CD4-positive, alpha-beta memory T cell (primary cell): ENCODE measurements at places on chromosomes 7 and 10.
A peak's percentile ranks its signal among the peaks of the same experiment; 100 is the strongest.

GRCh38 chr7:139713061-139713460 is 64.7 kb downstream of the HIPK2 start:
- no peak for DNase-seq
- no peak overlapping the region for H3K27ac ChIP-seq
- no peaks in the 10 kb centered on the region for H3K27me3 ChIP-seq
- H3K4me3 ChIP-seq: no peak overlapping the region

- DNase-seq: peak; percentile 16
- H3K27me3 ChIP-seq: no peaks in the 10 kb centered on the region
- no peak overlapping the region for H3K4me3 ChIP-seq
- H3K36me3 ChIP-seq: no peaks in the 10 kb centered on the region
Measured at GRCh38 chr10:133203652-133204195, 26.3 kb upstream of the UTF1 start.

GRCh38 chr7:102864958-102865357 is 47.8 kb upstream of the LRRC17 start:
- DNase-seq: no peak
- H3K27ac ChIP-seq: no peak overlapping the region
- H3K4me1 ChIP-seq: no peaks in the 10 kb centered on the region
- H3K27me3 ChIP-seq: no peaks in the 10 kb centered on the region
- H3K4me3 ChIP-seq: no peak overlapping the region

DNA sequence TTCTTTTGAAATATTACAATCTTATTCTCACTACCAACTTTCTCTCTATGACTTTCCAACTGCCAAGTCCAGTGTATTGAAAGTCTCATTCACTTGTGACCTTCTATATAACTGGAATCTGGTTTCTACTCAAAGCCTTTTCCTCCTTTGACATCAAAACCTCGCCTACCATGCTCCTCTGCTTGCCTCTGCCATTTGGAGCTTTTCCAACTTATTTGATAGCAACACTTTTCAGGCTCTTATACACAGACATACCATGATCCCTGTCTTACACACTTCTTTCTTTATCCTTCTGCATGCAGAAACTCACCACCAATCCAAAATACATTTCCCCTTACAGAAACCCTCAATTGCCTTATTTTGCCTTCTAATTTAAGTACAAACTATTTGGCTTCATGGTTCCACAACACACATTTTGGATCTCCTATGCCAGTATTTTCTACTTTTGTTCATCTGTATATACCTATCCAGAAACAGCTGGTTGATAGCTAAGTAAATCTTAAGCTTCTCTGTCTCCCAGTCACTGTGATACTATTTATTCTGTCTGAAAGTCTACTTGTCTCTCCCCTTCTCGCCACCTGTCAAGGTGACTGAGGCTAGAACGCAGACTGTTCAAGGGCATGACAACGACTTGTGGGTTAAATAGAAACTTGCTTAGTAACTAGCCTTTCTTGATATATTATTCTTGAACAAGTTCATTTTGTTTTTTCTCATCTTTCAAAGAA is 22.4 kb downstream of the GNG11 start:
- no peak overlapping the region for H3K4me3 ChIP-seq
- DNase-seq: no peak
- H3K27me3 ChIP-seq: no peaks in the 10 kb centered on the region
- H3K36me3 ChIP-seq: no peaks in the 10 kb centered on the region
- H3K4me1 ChIP-seq: no peaks in the 10 kb centered on the region

GRCh38 chr7:143492799-143493739 is 15.4 kb downstream of the TAS2R41 start:
- DNase-seq: no peak
- H3K4me1 ChIP-seq: peaks cover 16% of the 10 kb centered on the region
- no peaks in the 10 kb centered on the region for H3K27me3 ChIP-seq
- H3K27ac ChIP-seq: no peak overlapping the region

- H3K4me1 ChIP-seq: no peaks in the 10 kb centered on the region
- no peak overlapping the region for H3K27ac ChIP-seq
- H3K36me3 ChIP-seq: no peaks in the 10 kb centered on the region
- DNase-seq: no peak
Measured at GRCh38 chr10:130013335-130014262, 49.5 kb upstream of the EBF3 start.

DNA sequence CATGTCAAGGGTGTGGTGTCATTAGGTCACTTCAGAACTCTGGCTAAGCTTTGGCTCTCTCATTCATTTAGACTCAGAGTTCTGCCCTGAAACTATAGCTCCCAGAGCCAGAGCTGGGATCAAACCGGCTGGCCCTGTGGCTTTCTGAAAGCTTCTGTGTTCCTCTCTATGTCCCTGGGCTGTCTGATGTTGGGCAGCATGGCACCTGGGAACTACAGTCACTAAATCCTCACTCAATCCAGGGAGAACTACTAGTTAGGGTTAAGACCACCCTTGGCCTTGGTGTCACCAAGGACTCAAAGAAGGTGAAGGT is 13.2 kb downstream of the ATG9B start:
- peak overlapping the region; percentile 69 for H3K27ac ChIP-seq
- no peaks in the 10 kb centered on the region for H3K36me3 ChIP-seq
- H3K27me3 ChIP-seq: no peaks in the 10 kb centered on the region
- H3K4me1 ChIP-seq: peaks cover 97% of the 10 kb centered on the region
- DNase-seq: no peak

- H3K36me3 ChIP-seq: no peaks in the 10 kb centered on the region
- no peaks in the 10 kb centered on the region for H3K27me3 ChIP-seq
- no peak overlapping the region for H3K4me3 ChIP-seq
- no peak for DNase-seq
Measured at GRCh38 chr10:26890956-26891355, 30.2 kb upstream of the ABI1 start.

DNA sequence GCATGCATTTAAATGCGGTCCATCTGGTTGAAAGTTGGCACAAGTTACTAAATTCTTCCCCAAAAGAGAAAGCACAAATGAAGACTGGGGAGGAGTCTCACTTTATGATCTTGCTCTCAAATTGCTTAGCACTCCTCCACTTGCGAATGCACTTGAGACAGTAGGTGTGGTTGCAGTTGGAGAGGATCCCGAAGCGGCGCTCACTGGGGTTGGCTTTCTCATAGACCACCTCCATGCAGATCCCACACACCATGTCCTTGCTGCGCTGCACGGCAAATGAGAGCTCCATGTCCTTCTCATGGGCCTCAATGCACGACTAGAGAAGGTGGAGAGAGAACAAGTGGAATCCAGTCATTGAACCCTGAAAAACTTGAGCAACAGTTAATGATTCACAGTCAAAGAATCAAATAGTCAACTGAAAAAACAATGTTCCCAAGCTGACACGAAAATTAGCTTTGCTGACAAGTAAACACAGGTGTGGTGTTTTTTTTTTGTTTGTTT is 22.7 kb downstream of the MKRN1 start:
- peaks cover 53% of the 10 kb centered on the region for H3K36me3 ChIP-seq
- H3K4me3 ChIP-seq: no peak overlapping the region
- no peaks in the 10 kb centered on the region for H3K4me1 ChIP-seq

GRCh38 chr7:12102126-12102525 is 109.0 kb upstream of the TMEM106B start:
- H3K27ac ChIP-seq: no peak overlapping the region
- no peak overlapping the region for H3K4me3 ChIP-seq
- no peak for DNase-seq
- no peaks in the 10 kb centered on the region for H3K27me3 ChIP-seq
- H3K4me1 ChIP-seq: no peaks in the 10 kb centered on the region
- H3K36me3 ChIP-seq: no peaks in the 10 kb centered on the region

DNA sequence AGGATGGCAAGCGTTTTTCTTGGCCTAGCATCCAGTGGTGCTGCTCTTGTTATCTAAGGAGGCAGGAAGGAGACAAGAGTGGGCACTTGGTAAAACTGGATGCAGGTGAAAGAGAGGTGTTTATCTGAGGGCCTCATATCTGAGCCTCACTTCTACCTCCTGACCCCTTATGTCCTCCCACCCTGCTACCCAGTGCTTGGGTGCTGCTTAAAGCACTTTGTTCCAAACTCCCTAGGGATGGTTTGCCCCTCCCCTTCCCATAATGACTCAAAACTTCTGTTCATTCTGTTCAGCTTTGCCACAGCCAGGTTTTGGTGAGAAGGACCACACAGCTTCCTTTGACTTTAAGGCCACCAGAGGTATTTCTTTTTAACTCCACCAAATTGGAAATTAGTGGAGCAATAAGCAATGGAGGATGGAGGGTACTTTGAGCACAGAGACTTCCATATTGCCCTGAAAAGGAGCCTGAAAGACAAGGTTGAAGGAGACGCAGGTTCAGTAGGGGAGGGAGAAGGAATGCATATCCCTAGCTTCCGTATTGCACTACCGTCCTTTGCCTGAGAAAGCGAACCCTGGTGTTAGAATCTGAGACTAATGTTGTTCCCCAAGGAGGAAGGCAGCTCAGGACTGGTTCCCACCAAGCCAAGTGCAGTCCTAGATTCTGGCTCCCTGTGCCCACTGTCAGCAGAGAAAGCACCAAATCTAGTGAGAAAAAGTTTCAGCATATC is 30.1 kb downstream of the ENTPD1 start:
- no peaks in the 10 kb centered on the region for H3K27me3 ChIP-seq
- no peak overlapping the region for H3K27ac ChIP-seq
- no peak overlapping the region for H3K4me3 ChIP-seq
- H3K4me1 ChIP-seq: no peaks in the 10 kb centered on the region
- no peaks in the 10 kb centered on the region for H3K36me3 ChIP-seq

GRCh38 chr7:124009321-124009720 is 23.5 kb downstream of the TMEM229A start:
- no peak for DNase-seq
- H3K27me3 ChIP-seq: no peaks in the 10 kb centered on the region
- no peaks in the 10 kb centered on the region for H3K4me1 ChIP-seq

DNA sequence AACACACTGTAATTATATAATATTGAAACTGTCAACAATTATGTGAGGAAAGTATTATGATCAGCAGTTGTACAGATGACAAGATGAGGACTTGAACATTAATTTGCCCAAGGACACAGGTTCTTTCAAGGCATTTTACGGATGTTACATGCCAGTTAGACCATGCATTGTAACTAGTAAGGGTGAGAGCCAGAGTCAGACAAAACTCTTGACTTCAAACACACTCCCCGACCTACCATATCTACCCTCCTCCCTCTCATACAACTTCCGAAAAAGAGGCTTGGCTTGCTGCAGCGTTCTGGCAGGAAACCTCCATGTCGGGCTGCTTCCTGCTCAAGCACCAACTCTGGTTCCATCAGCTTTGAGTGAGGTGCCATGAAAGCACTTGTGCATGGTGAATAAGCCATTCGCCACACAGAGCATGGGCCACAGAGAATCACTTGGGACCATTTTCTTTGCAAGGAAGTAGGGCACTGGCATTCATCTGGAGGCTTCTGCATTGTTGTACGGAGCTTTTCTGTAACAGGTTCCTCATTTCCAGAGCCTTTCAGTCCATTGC is 53.2 kb downstream of the FOXI2 start:
- no peak overlapping the region for H3K4me3 ChIP-seq
- no peak for DNase-seq
- H3K27me3 ChIP-seq: no peaks in the 10 kb centered on the region
- H3K4me1 ChIP-seq: no peaks in the 10 kb centered on the region
- no peak overlapping the region for H3K27ac ChIP-seq

- H3K27me3 ChIP-seq: no peaks in the 10 kb centered on the region
- H3K27ac ChIP-seq: no peak overlapping the region
- DNase-seq: no peak
- no peak overlapping the region for H3K4me3 ChIP-seq
Measured at GRCh38 chr7:82325416-82325815, 118.2 kb downstream of the CACNA2D1 start.

DNA sequence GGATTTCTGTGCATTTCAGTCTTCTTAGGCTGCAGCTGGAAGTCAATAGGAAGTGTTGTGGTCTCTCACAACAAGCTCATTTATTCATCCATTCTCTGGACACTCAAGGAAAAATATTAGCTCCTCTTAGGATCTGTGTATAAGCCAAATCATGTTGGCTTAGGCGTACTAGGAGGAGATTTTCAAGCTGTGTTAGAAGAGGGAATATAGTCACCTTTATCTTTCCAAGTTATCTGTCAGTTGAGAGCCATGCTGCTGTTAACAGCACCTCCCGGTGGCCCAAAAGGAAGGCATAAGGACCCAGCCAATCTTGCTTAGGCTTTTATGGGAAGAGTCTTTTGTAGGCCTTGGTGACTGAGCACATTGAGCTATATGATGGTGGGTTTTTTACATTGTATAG is 220.0 kb downstream of the LRMDA start:
- no peaks in the 10 kb centered on the region for H3K36me3 ChIP-seq
- H3K4me3 ChIP-seq: no peak overlapping the region
- no peak for DNase-seq
- no peak overlapping the region for H3K27ac ChIP-seq
- no peaks in the 10 kb centered on the region for H3K4me1 ChIP-seq

- H3K4me3 ChIP-seq: no peak overlapping the region
- no peak overlapping the region for H3K27ac ChIP-seq
- no peaks in the 10 kb centered on the region for H3K27me3 ChIP-seq
- peaks cover 19% of the 10 kb centered on the region for H3K4me1 ChIP-seq
- no peak for DNase-seq
- H3K36me3 ChIP-seq: no peaks in the 10 kb centered on the region
Measured at GRCh38 chr10:110977662-110978061, 58.3 kb downstream of the SHOC2 start.

DNA sequence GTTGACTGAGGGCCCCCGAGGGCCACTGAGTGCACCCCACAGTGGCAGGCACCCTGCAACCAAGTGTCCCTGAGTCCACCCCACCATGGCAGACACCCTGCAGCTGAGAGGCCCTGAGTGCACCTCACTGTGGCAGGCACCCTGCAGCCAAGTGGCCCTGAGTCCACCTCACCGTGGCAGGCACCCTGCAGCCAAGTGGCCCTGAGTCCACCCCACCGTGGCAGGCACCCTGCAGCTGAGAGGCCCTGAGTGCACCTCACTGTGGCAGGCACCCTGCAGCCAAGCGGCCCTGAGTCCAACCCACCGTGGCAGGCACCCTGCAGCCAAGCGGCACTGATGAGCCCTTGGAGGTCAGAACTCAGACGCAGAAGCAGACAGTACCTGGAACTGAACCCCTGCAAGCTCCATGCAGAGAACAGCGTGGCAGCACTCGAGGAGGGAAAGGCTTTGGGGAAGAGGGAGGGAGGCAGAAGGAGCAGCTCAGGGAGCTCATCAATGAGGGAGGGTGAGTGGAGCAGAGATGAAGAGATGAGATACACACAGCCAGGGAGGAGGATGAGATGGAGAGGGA is 156.5 kb downstream of the WDR37 start:
- H3K27me3 ChIP-seq: no peaks in the 10 kb centered on the region
- no peak overlapping the region for H3K27ac ChIP-seq
- no peaks in the 10 kb centered on the region for H3K4me1 ChIP-seq
- H3K4me3 ChIP-seq: no peak overlapping the region
- H3K36me3 ChIP-seq: no peaks in the 10 kb centered on the region

- no peak overlapping the region for H3K27ac ChIP-seq
- no peaks in the 10 kb centered on the region for H3K27me3 ChIP-seq
- no peak for DNase-seq
- no peaks in the 10 kb centered on the region for H3K36me3 ChIP-seq
- no peaks in the 10 kb centered on the region for H3K4me1 ChIP-seq
- no peak overlapping the region for H3K4me3 ChIP-seq
Measured at GRCh38 chr7:23956772-23957576, 247.0 kb downstream of the STK31 start.
